ENCODE measurements at places on chromosomes 1 and 21. TPM values are rescaled to one million over a fixed set of nuclear protein-coding genes. Genes with fewer than 3 reads are reported as not detected.

GRCh38 chr1:179476484-179476883 is 99.3 kb downstream of the NPHS2 start:
- no peaks in the 10 kb centered on the region for H3K4me1 ChIP-seq
- H3K36me3 ChIP-seq, result peaks cover 5% of the 10 kb centered on the region
- H3K4me3 ChIP-seq, result no peak overlapping the region
- peaks cover 10% of the 10 kb centered on the region for H3K27me3 ChIP-seq

DNA sequence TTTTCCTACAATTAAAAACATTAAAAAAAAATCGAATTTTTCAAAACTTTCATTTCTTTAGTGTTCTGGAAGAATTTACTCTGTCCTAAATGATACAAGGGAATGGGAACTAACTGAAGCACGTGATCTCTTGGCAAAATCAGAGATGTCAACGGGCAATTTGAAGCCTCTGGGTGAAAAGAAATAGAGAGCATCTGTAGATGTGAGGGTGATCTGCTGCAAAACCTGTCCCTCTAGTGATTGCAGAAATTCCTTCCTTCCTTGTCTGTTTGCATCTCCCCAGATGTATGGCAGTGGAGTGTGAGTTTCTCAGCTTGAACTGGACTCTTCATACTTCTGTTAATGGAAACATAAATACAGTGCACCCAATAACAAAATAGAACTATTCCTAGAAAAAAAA is 100.5 kb upstream of the S1PR1 start:
- no peak for DNase-seq
- H3K4me1 ChIP-seq, result peaks cover 72% of the 10 kb centered on the region
- H3K27me3 ChIP-seq, result no peaks in the 10 kb centered on the region
- H3K36me3 ChIP-seq, result no peaks in the 10 kb centered on the region

GRCh38 chr1:22105611-22106207 is 37.2 kb downstream of the WNT4 start:
- no peak overlapping the region for H3K4me3 ChIP-seq
- peaks cover 53% of the 10 kb centered on the region for H3K4me1 ChIP-seq

DNA sequence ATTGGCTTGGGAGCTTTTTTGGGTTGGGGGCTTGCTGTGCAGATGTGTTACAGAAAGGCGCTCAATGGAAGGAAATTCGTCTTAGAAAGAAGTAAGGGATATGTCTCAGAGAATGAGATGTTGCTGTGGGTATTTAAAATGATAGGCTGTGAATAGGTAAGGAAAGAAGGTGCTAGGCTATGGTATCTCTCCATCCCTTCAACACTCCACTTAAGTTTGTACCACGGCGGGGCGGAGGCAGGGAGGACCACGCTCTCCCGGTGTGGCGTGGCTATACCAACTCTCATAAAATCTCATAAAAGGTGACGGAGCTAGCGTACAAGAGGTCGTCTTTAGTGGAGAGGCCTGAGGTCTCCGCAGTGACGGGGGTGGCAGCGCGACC is 305 bp upstream of the RPS6KC1 start:
- H3K36me3 ChIP-seq, result peaks cover 6% of the 10 kb centered on the region
- DNase-seq, result no peak
- peak overlapping the region; percentile 81 for H3K27ac ChIP-seq
- H3K4me1 ChIP-seq, result peaks cover 30% of the 10 kb centered on the region
- peaks cover 13% of the 10 kb centered on the region for H3K27me3 ChIP-seq

DNA sequence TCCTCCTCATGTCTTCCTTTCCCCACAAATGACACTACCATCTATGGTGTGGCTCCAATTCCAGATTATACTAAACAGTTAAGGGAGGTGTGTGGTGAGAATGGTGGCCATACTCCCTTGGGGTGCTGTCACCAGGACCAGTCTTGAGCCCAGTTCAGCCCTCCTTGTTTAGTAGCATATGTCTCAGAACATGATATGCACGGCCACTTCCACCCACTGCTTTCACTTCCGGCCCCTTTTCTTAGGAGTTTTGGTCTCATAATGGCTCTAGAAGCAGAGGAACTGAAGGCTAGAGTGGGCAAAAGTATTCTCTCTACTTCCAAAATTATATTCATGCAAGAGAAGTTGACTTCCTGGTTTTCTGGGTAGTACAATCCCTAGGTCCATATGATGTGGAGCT is 45.3 kb upstream of the CACNA1E start:
- peaks cover 6% of the 10 kb centered on the region for H3K27me3 ChIP-seq
- DNase-seq, result no peak
- no peak overlapping the region for H3K4me3 ChIP-seq
- H3K4me1 ChIP-seq, result no peaks in the 10 kb centered on the region
- no peak overlapping the region for H3K27ac ChIP-seq
- H3K36me3 ChIP-seq, result no peaks in the 10 kb centered on the region

- H3K4me1 ChIP-seq, result peaks cover 3% of the 10 kb centered on the region
- no peak overlapping the region for H3K4me3 ChIP-seq
- no peak overlapping the region for H3K27ac ChIP-seq
- no peaks in the 10 kb centered on the region for H3K27me3 ChIP-seq
- no peak for DNase-seq
- H3K36me3 ChIP-seq, result peaks cover 5% of the 10 kb centered on the region
Observed at GRCh38 chr21:25995278-25995677, 175.3 kb downstream of the APP start.

GRCh38 chr1:164748253-164748899 is 189.4 kb downstream of the PBX1 start:
- no peak overlapping the region for H3K4me3 ChIP-seq
- no peak overlapping the region for H3K27ac ChIP-seq
- no peaks in the 10 kb centered on the region for H3K36me3 ChIP-seq
- no peaks in the 10 kb centered on the region for H3K4me1 ChIP-seq
- DNase-seq, result no peak

GUCA2B gene
- total RNA-seq, result not detected

WDR26 gene
- total RNA-seq, result 45.4 TPM

SPRR2A gene
- not detected for total RNA-seq

ARHGAP30 gene
- total RNA-seq, result 106 TPM

TEX38 gene
- total RNA-seq, result not detected

EFNA3 gene
- 1.3 TPM for total RNA-seq

TMEM59 gene
- total RNA-seq, result 142 TPM

SLC1A7 gene
- not detected for total RNA-seq

Data from activated naive CD4-positive, alpha-beta T cell treated with anti-CD3 and anti-CD28 coated beads for 36 hours (primary cell).